OCI-M1 (cell line): ENCODE measurements at places on chromosomes 6 and 20.

DNA sequence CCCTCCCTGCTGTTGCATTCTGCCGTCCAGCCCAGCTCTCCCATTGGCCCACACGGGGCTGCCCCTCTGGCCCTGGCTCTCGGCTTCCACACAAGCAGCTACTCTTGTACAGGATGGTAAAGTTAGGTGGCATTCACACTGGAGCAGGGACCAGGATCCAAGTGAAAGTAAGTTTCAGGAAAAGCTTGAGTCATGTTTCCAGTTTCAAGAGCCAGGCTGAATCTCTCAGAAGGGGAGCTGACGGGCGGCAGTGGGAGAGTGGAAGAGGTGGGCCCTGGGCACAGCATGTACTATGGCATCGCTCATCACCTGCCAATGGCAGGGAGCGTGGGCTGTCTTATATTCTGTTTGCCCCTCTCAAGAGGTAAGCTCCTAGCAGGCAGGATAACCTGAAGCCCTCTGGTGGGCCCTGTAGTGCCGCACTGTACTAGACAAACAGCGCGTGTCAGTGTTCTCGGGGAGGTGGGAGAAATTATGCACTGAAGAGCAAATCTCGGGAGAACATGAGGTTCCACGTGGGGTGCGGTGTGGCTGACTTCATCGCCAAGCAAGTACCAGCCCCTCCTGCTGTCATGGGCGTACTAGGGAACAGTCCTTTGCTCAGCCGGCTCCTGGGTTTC lies 241.5 kb downstream of the NRN1 start:
- DNase-seq, result no peak

DNA sequence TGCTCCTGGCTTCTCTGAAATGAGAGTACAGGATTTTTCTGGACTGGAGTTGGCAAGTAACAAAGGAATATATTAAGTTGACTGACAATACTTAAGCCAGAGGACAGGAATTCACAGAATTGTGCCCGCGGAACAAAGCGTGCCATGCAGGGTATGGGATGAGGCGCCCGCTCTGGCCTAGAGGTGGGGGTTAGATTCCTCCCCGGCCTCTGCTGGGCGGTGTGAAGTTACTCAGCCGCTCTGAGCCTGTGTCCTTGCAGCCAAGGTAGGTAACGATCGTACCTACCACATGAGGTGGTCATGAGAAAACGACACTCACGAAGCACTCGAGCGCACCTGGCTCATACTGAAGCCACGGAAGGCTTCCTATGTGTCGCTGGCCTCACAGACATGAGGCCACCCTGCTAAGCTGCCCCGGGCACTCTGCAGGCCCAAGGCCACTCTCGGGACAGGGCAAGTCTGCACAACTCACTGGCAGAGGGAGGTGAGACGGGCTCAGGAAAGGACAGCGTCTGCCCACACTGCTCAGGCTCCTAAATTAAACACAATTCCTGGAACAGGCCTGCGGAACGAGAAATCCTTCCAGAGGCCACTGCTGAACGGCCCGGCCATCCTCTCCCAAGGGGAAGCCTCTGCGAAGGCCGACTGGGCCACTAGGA lies 70.8 kb downstream of the PSMG4 start:
- no peak for DNase-seq

DNA sequence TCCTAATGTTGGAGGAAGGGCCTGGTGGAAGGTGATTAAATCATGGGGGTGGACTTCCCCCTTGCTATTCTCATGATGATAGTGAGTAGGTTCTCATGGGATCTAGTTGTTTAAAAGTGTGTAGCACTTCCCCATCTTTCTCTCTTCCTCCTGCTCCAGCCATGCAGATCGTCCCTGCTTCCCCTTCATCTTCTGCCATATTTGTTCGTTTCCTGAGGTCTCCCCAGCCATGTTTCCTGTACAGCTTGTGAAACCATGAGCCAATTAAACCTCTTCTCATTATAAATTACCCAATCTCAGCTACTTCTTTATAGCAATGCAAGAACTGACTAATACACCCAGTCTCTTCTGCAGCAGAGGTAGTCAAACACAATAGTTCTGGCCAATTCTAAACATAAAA lies 5.4 kb downstream of the EPM2A start:
- no peak for DNase-seq

GRCh38 chr20:44704551-44704971 lies 10.6 kb upstream of the CCN5 start:
- DNase-seq, result no peak

DNA sequence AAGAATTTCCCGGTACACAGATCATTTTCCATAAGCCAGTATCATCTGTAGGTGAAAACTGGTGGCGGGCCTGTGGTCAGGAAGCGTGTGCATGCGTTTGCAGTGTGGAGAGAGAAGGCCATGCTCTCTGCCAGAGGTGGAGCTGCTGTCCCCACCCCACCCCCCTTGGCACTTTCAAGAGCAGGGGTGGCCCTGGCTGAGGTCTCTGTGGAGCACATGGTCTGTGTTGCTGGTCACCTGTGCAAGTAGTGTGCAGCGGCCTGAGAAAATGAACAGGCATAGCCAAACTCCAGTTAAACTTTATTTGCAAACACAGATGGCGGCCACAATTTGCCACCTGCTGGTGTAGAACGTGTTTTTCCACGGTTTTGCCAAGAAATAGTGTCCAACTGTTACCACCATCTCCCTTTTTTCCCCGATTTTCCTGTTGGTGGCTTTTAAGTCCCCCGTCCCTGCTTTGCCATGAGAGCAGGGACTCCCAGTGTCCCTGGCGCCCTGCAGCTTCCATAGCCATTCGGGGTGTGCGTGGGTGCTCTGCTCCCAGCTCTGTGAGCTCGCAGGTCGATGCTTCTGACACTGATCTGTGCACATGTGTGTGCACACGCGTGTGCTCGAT lies 2.5 kb downstream of the ADRM1 start:
- DNase-seq, result no peak

- DNase-seq, result no peak
Observed at GRCh38 chr20:40843251-40843650, 154.2 kb upstream of the MAFB start.

DNA sequence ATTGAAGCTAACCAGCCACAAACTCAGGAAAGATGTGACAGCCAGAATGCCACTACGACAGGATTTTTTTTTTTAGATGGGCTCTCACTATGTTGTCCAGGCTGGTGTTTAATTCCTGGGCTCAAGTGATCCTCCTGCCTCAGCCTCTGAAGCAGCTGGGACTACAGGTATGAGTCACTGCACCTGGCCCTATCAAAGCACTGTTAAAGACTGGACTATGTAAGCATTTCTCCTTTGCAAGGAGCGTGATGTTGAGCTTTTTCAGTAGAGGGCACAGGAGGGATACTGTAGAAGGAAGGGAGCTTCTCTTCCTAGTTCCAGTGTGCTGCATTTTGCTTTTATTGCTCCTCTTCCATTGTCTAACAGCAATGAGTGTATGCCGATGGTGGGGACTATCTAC lies 35.8 kb downstream of the ZBTB9 start:
- peak; percentile 33 for DNase-seq

DNA sequence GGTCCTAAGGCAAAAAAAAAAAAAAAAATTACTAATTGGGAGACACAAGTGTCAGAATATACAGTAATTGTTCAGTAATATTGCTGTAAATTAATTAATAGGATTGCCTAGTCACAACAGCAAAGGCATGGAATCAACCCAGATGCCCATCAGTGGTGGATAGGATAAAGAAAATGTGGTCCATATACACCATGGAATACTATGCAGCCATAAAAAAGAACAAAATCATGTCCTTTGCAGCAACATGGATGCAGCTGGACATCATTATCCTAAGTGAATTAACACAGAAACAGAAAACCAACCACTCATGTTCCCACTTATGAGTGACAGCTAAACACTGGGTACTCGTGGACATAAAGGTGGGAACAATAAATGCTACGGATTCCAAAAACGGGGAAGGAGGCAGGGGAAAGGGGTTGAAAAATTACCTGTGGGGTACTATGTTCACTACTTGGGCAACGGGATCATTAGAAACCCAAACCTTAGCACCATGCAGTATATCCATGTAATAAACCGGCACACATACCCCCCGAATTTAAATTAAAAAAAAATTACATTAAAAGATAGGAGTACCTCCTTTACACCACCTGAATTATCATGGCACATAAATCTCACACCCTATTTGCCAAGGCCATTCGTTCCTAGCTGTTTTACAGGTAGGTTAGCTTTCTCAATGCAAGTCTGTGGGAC lies 689 bp upstream of the PFDN4 start:
- no peak for DNase-seq
